ENCODE measurements at places on chromosomes 12 and 14. TPM values are rescaled to one million over a fixed set of nuclear protein-coding genes. Genes with fewer than 3 reads are reported as not detected.

GRCh38 chr14:106605548-106606448, 1079.4 kb downstream of the TMEM121 start:
- DNase-seq: no peak

DNA sequence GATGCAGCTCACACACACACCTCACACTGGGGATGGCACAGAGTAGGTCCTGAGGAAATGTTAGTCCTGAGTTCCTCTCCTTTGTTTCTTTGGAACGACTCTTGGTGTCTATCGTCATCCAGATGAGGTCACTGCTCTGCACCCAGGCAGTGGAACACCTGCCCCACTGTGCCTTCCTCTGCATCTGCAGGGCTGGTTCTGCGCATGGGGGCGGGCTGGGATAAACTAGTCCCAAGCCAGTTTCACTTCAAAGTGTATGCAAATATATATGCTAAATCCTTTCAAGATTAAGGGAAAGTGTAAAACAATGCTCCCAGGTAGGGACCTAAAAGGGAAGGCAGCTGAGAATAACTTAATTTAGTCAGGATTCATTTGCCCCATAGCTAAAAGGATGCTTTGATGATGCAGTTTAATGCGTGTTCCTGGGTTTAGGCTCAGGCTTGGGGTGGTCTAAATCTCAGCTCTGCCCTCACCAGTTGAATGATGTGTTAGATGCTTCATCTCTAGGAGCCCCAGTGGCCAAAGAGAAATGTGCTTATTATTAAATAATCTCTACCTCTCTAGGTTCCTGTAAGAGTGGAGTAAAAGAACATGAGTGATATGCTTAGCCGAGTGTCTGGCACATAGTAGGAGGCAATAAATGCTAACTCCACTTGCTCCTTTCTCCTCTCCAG, 47.1 kb upstream of the OVCH1 start:
- no peak for DNase-seq

- DNase-seq: peak; percentile 73
Measured at GRCh38 chr12:12612358-12612757, 682 bp downstream of the CREBL2 start.

- DNase-seq: no peak
Measured at GRCh38 chr14:41570415-41571155, 36.1 kb upstream of the LRFN5 start.

GRCh38 chr14:23056956-23057756, at the start of gene CDH24:
Gene CDH24, minus strand, starts transcription at chr14:23057520. Its CDS starts 1,787 bp downstream, at chr14:23055733.
- DNase-seq: peak; percentile 74

The SYCP3 gene
- total RNA-seq: not detected

DNA sequence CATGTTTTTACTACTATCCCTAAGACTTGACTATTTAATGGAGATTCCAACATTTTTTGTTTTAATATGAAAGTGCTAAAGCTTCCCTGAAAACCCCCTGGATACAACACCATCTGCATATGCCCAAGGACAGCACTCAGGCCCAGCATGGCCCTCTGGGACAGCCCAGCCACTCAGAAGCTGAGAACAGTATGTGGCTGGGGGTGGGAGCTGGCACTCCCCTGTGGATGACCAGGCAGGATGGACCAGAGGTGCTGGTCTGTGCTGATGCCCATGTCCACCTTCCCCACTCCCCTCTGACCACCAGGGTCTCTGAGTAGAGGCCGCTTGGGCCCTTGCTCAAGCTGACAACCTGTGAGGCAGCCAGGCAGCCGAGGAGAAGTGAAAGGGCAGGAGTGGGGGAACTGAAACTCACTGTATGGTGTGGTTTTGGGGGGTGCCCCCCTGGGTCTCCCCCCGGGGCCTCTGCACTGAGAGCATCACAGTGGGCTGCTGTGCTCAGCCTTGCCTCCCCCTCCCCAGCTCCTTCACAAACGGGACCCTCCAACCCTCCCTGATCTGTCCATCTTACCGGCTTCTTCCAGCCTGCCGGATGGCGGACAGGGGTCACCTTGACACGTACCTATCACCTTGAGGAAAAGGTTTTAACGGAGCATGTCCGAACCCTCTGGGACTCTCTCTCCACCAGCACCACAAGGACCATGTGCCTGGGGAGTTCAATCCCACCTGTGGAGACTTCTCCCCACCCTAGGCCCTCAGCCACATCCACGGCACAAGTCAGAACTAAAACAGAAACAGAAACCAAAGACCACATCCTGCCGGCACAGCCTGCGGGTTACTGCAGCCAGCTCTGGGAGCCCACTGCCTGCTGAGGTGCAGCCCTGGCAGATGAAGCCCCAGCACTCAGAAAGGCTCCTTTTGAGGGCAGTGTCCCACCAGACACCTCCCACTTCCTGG, at the start of gene TMEM229B:
Gene TMEM229B (minus strand): TSS at position 785 of the 957 bp plus-strand sequence. CDS start 14,798 bp downstream, outside the sequence.
- peak; percentile 11 for DNase-seq

The RNASE1 gene
- total RNA-seq: 8.0 TPM

- peak; percentile 20 for DNase-seq
Measured at GRCh38 chr12:54173066-54173726, 15.6 kb downstream of the SMUG1 start.

GRCh38 chr12:89350630-89351488, 1.4 kb downstream of the DUSP6 start:
- DNase-seq: peak; percentile 47

- DNase-seq: no peak
Measured at GRCh38 chr12:75812271-75813018, 219.1 kb downstream of the PHLDA1 start.

The KRT5 gene
- 0.13 TPM for total RNA-seq

The TAS2R20 gene
- total RNA-seq: 2.3 TPM

The ABCC9 gene
- not detected for total RNA-seq

DNA sequence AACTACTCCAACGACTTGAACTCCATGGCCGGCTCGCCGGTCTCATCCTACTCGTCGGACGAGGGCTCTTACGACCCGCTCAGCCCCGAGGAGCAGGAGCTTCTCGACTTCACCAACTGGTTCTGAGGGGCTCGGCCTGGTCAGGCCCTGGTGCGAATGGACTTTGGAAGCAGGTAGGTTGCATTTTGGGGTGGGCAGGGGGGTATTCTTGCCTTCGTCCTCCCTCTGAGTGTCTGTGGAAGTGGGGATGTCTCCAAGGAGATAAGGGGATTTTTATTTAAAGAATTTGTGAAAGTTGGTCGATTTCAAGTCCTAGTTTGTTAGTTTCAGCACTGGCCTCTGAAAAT, 1.3 kb downstream of the ASCL1 start:
- DNase-seq: no peak

DNA sequence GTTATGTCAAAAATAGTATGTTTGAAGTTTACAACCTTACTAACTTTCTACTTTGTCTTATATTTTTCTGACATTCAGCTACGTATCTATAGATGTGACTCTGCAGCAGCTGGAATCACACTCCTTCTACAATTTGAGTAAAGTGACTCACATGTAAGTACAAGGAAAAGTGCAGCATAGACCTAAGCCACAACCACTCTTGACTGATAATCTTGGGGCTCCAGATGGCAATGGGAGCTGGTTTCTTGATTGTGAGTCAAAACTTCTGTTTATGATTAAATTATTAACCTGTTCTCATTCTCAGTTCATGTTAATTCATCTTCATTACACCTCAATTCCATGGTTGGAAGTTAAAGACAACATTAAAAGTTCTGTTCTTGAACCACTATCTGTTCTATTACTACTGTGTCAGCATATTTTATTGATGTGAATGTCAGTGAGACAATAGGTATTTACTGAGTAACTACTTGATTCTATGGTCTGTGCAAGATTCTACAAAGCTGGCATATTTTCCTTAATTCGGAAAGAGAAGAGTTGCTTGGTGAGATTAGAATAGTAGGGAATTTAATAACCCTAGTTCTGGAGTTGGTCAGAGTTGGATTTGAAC, 112.9 kb downstream of the TSHR start:
- DNase-seq: no peak

- no peak for DNase-seq
Measured at GRCh38 chr12:59393506-59393905, 202.3 kb upstream of the SLC16A7 start.

DNA sequence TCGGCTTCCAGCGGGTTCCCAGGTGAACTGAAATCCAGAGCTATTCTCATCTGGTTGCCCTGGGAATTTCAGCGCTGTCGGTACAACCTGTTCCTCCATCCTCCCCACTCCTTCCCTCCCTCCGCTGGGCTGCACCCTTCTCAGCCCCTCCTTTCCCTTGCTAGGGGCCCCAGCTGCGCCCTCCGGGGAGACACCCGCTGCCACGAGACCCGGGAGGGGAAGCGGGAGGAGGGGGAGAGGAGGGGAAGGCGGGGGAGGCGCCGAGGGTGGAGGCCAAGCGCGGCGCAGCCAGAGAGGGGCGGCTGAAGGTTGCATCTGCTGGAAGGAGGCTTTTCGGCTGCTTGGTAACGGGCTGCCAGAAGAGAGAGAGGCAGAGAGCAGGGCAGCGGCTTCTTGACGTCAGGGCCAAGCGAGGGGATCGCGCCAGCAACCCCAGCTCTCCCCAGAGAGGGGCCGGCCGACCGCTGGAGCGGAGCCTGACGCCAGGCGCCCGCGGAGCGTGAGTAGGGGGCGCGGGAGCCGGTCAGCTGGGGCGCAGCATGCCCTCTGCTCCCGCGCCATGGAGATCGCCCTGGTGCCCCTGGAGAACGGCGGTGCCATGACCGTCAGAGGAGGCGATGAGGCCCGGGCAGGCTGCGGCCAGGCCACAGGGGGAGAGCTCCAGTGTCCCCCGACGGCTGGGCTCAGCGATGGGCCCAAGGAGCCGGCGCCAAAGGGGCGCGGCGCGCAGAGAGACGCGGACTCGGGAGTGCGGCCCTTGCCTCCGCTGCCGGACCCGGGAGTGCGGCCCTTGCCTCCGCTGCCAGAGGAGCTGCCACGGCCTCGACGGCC, at the start of gene KCNA5:
Gene KCNA5 (plus strand): TSS at position 291 of the 831 bp plus-strand sequence. CDS start 269 bp downstream, at position 560.
- no peak for DNase-seq
